ENCODE measurements at places on chromosomes 3 and 15. TPM values are rescaled to one million over a fixed set of nuclear protein-coding genes. Genes with fewer than 3 reads are reported as not detected.

GRAMD2A gene
- not detected for total RNA-seq

FEZF2 gene
- total RNA-seq = not detected

CCR5 gene
- 12.0 TPM for total RNA-seq

OR5K2 gene
- total RNA-seq = not detected

IQCF5 gene
- not detected for total RNA-seq

STAC gene
- not detected for total RNA-seq

CYP19A1 gene
- not detected for total RNA-seq

UPK1B gene
- total RNA-seq = not detected

IL17RB gene
- total RNA-seq = 5.2 TPM

CFAP100 gene
- not detected for total RNA-seq

C2CD4A gene
- total RNA-seq = not detected

CYP1A2 gene
- total RNA-seq = not detected

ZBTB47 gene
- total RNA-seq = 0.75 TPM

CD200R1 gene
- total RNA-seq = 7.7 TPM

FBXO45 gene
- total RNA-seq = 13.0 TPM

GOLGA8G gene
- total RNA-seq = not detected

HRG gene
- total RNA-seq = not detected

NRG4 gene
- total RNA-seq = not detected

LRRC31 gene
- not detected for total RNA-seq

DAPK2 gene
- 0.77 TPM for total RNA-seq

FRMD5 gene
- total RNA-seq = not detected

CCR9 gene
- total RNA-seq = not detected

GOLGA6A gene
- not detected for total RNA-seq

IGSF10 gene
- not detected for total RNA-seq

ZDHHC3 gene
- total RNA-seq = 50.8 TPM

SLC12A1 gene
- not detected for total RNA-seq

ANKDD1A gene
- 6.9 TPM for total RNA-seq

CASR gene
- total RNA-seq = not detected

C3orf85 gene
- not detected for total RNA-seq

NUTM1 gene
- not detected for total RNA-seq

NME9 gene
- 0.30 TPM for total RNA-seq

RLBP1 gene
- total RNA-seq = not detected

ANKRD28 gene
- 32.4 TPM for total RNA-seq

DAZL gene
- total RNA-seq = not detected

GOLGA6L4 gene
- total RNA-seq = 1.1 TPM

GALNT15 gene
- total RNA-seq = not detected

ACSBG1 gene
- not detected for total RNA-seq

SCG5 gene
- total RNA-seq = 3.0 TPM

GOLGA8H gene
- total RNA-seq = not detected

CD200 gene
- 8.6 TPM for total RNA-seq

CHRM5 gene
- not detected for total RNA-seq

CFAP20DC gene
- 1.4 TPM for total RNA-seq

LTK gene
- 0.13 TPM for total RNA-seq

CAPN3 gene
- 6.2 TPM for total RNA-seq

ZPLD1 gene
- not detected for total RNA-seq

TMEM158 gene
- not detected for total RNA-seq

MRPS22 gene
- total RNA-seq = 37.3 TPM

SLC28A1 gene
- not detected for total RNA-seq

OR5H15 gene
- total RNA-seq = not detected

ATP8B4 gene
- total RNA-seq = 1.5 TPM

OR4F15 gene
- total RNA-seq = not detected

GXYLT2 gene
- not detected for total RNA-seq

CD86 gene
- 1.4 TPM for total RNA-seq

ZIC1 gene
- not detected for total RNA-seq

GOLGA8T gene
- 0.28 TPM for total RNA-seq
